Stimulated activated CD4-positive, alpha-beta T cell treated with anti-CD3 and anti-CD28 coated beads, Interleukin-1b, Interleukin-23, amount 100 ng/mL, for 24 hours (primary cell): ENCODE measurements at places on chromosomes 1 and 21.

GRCh38 chr21:33939226-33939625, 23.6 kb upstream of the ATP5PO start:
- no peak for DNase-seq

DNA sequence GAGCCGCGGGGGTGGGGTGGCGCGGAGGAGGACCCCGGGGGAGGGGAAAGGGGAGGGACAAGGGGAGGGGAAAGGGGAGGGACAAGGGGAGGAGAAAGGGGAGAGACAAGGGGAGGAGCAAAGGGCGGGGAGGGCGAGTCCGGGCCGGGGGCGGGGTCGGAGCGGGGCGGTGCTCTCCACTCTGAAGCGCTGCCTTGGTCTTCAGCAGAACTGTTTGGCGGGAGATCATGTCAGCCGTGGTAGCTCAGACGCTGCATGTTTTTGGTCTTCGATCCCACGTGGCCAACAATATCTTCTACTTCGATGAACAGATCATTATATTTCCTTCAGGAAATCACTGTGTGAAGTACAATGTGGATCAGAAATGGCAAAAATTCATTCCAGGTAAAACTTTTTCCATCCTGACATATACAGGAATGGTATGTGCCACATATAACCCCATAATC, 420 bp downstream of the CFAP57 start:
- peak; percentile 73 for DNase-seq

GRCh38 chr21:21034036-21034435, 35.8 kb downstream of the NCAM2 start:
- no peak for DNase-seq

DNA sequence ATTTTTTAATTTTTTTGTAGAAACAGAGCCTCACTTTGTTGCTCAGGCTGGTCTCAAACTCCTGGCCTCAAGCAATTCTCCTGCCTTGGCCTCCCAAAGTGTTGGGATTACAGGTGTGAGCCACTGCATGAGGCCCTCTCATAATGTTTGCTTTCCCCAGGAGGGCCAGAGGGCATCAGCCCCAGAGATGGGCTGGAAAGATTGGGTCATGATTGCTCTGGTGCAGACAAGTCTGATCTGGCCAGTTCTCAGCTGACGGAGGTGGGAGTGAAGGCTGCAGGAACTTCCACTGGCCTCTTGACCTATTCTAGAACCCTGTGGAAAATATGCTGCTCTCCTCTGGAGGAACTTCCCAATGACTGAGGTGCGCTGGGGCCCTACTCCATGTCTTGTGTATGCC, 43.4 kb upstream of the RD3 start:
- DNase-seq = no peak

DNA sequence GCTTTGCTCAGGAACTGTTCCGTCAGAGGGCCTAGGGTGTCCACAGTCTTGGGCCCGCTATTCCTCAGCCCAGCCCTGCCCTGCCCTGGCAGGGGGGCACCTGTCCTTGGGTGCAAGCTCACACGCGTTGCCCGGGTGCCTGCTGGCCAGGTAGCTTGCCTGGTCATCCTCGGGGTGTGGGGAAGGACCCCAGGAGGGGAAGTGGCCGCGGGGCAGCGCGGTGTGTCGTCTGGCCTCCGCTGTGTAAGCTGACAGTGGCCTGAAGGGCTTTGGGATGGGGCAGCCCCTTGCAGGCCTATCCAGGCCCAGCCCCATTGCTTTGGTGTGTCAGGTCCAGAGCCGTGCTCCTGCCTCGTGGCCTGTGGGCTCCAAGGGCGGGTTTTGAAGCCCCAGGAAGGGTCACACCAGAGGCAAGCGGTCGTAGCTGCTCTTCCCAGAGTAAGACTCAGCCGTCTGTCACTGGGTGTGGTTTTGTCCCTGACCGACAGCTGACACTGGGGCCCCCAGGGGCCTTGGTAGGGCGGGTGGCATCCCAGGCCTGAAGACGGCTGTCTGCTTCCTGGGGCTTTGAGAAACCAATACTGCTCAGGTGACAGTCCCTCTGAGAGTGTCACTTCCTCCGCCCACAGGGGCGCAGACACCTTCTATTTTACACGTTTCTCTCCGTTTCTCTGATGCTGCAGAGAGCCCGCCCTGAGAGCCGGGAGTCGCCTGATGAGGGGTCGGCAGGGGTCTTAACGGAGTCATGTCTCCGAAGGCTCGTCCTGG, 72.1 kb downstream of the SKI start:
- peak; percentile 82 for DNase-seq

DNA sequence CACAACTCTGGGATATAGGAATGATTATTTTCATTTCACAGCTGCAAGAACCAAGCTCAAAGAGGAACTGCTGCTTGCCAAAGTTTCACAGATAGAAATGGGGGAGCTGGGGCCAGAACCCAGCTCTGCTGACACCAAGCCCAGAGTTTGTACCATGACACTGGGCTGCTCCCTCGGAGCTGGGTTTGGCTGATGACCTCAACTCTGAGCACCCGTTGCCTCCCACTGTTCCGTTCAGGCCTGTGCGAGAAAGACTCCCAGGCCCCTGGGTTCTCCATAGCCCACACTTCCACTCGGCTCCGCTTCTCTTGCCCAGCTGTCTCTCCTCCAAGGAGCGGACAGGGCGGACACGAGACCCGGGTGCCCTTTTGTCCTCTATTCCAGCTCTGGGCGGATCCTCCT, 55.2 kb downstream of the NGF start:
- no peak for DNase-seq
